AML-193 (cell line): ENCODE measurements at places on chromosomes 7 and 10.

DNA sequence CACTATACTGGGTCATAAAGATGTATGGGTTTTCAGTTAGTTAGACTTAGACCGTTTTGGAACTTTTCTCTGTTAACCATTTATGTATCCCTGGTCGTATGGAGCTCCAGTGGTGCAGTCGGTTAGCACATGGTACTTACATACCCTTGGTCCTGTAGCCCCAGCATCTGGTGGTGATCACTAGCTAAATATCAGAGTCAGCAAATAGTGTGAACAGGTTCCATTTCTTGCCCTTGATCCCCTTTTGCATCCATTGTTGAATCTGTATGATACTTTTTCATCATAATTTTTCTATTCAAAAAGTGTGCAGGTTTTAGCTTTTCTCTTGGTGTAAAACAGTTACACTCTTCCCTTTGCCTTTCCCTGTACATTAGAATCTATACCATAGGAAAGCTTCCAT is 15.9 kb downstream of the NIPSNAP2 start:
- no peak for DNase-seq

- no peak for DNase-seq
Observed at GRCh38 chr7:30911561-30911969, at the start of gene AQP1. AQP1 (plus strand) TSS chr7:30911853; CDS start chr7:30911910, 57 bp downstream.

DNA sequence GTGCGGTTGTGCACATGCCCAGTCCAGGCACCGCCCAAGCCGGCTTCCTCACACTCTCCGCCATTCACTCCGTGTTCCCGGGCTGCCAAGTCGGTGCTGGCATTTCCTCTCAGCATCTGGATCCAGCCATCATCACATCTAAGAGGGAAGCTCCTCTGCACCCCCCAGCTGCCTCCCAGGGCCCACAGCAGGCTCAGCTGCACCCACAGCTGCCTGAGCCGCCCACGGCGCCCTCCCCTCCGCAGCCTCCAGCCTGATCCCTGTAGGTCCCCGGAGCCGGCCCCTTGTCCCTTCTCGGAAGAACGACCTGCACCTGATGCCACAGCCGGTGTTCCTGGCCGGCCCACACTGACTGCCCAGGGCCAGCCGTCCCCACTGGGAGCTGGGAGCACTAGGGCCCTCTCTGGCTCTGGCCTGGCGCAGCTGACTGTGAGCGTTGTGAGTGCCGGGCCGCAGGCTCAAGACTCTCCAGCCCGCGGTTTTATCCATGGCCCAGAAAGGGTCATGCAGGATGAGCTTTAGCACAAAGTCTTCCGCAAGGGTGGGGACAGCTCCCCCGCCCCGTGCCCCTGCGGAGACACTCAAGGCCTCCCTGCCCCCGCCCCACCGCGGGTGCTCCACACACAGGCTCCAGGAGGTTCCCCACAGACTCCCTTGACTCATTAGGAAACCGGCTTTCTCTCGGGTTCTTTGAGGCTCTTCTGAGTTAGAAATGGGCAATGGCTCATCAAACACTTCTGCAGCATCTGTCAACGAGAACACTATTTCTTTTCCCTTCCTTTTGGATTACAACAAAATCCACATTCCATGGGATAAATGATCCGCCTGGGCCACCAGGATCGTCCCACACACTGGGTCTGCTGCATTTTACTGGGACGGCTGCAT is 31.2 kb downstream of the CFAP46 start:
- no peak for DNase-seq

GRCh38 chr10:8852546-8852945 is 798.1 kb downstream of the GATA3 start:
- DNase-seq = no peak

DNA sequence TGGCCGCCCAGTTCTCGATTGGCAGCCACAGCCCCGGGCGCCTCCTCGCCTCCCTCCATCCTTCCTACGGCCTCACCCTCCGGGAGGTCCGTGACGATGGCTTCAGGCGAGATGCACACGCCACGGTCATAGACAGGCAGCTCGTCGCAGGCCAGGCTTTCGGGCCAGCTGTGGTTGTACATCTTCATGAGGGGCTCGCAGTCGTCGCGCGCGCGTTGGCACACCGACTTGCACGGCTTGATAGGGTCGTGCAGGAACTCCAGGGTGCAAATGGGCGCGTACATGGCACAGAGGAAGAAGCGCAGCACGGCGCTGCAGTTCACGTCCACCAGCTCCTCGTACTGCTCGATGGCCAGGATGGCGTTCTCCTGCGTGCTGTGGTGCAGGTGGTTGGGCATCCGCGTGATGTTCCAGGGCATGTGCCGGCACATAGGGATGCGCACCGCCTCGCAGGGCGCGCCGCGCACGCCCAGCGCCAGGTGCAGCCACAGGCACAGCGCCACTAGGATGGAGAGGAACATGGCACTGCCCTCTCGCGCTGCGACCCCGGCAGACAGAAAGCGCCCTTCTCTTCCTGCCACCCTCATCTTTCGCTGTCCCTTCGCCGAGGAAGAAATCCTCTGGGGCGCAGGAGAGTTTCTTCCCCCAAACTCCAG is 472 bp downstream of the SFRP4 start:
- no peak for DNase-seq

DNA sequence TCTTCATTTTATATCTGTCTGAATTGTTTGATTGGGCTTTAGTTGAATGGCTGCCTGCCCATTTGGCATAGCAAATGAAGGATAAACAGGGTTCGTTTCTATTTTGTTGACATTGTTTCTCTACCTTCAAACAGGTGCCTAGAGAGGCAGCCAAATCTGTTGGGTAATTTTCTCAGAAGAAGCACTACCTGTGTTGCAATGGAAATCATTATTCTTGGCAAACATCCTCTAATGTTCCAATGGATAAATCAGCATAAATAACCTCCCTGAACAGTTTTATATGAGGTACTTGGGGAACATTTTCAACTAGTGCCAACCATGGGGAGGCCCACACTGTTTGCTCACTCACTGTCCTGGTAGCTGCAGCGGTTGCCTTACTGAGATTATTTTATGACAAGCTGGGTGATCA is 64.4 kb upstream of the PLPP4 start:
- no peak for DNase-seq

- peak; percentile 97 for DNase-seq
Observed at GRCh38 chr10:97400665-97401454, at the start of gene RRP12. RRP12 (minus strand) TSS chr10:97401340; CDS start chr10:97401231, 109 bp downstream.

- DNase-seq = peak; percentile 65
Observed at GRCh38 chr7:30329716-30330115, 45.3 kb downstream of the ZNRF2 start.

- DNase-seq = peak; percentile 82
Observed at GRCh38 chr10:11165591-11166543, 148.2 kb downstream of the CELF2 start.

GRCh38 chr10:107206833-107207232 is 42.3 kb upstream of the SORCS1 start:
- DNase-seq = no peak

DNA sequence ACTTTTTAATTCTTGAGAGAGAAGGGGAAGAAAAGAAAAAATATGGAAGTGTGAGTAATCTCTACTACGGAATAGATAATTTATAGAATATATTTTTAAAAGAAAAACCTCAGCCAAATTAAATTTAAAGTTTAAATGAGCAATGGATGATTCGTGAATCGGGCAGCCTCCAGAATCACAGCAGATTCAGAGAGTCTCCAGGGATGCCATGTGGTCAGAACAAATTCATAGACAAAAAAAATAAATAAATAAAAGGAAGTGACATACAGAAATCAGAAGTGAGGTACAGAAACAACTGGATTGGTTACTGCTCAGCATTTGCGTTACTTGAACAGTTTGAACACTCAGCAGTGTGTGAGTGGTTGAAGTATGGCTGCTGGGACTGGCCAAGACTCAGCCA is 53.0 kb downstream of the PHYHIPL start:
- no peak for DNase-seq

- no peak for DNase-seq
Observed at GRCh38 chr10:1788401-1788800, 51.1 kb upstream of the ADARB2 start.

DNA sequence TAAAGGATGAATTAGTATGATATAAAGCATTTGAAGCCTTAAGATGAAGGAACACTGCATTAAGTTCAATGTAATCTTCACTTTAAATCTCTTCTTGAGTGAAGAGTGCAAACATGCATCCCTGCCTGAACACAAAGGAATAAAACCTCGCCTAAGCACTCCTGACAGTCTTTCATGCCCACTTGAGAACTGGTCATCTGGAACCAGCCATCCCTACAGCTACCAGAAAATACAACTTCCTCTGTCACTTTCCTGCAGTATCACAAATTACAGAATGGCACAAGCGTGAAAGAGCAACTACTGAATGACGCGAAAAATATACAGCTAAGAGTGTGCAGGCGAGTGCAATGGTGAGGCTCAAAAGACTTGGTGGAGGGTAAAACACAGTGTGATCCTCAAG is 1079.9 kb downstream of the CNTNAP2 start:
- DNase-seq = no peak

GRCh38 chr7:47179812-47180515 is 401.9 kb downstream of the TNS3 start:
- DNase-seq = peak; percentile 15

- DNase-seq = no peak
Observed at GRCh38 chr7:5545222-5545914, 121.7 kb upstream of the TNRC18 start.

GRCh38 chr7:101684983-101685330 is 55.9 kb upstream of the MYL10 start:
- DNase-seq = no peak

- no peak for DNase-seq
Observed at GRCh38 chr10:116756277-116756676, 13.9 kb upstream of the HSPA12A start.

DNA sequence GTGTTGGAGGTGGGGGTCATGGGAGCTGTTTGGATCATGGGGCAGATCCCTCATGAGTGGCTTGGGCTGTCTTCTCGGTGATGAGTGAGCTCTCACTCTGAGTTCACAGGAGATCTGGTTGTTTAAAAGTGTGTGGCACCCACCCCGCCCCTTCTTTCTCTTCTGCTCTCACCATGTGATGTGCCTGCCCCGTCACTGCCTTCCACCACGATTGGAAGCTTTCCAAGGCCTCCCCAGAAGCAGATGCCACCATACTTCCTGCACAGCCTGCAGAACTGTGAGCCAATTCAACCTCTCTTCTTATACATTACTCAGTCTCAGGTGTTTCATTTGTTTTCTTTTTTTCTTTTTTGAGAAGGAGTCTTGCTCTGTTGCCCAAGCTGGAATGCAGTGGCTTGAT is 170.0 kb downstream of the PTPN20 start:
- DNase-seq = no peak

- DNase-seq = no peak
Observed at GRCh38 chr10:110759523-110759922, 112.2 kb upstream of the PDCD4 start.

DNA sequence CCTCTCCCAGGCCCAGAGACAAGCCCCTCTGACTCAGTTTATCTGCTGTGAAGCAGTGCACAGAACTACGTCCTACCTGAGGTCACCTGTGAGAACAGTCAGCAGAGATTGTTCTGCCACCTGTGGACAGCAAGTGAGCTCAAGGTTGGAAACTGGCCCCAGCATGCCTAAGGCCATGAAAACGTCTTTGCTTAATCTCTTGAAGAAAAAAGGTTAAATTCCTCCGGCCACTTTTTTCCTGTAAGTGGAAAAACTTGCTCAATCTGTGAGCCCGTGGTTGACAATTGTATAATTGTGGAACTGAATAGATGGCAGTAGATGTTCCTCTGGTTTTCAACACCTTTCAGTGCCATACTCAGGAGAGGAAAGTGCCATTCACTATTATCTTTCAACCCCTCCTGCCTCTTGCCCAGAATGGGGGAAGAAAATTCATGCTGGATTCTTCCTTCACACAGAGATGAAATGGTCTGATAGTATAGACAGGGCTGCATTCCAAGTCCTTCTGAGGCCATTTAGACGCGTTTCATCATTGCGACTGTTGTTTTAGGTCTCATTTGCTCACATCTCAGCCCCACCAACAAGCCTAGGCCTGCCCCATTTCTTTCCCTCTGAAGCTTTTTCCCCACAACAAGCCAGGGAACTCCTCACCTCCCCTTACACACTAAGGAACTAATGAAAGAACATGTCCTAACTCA is 292.9 kb downstream of the FZD1 start:
- DNase-seq = no peak

- peak; percentile 26 for DNase-seq
Observed at GRCh38 chr7:137454767-137455166, 111.2 kb upstream of the PTN start.

DNA sequence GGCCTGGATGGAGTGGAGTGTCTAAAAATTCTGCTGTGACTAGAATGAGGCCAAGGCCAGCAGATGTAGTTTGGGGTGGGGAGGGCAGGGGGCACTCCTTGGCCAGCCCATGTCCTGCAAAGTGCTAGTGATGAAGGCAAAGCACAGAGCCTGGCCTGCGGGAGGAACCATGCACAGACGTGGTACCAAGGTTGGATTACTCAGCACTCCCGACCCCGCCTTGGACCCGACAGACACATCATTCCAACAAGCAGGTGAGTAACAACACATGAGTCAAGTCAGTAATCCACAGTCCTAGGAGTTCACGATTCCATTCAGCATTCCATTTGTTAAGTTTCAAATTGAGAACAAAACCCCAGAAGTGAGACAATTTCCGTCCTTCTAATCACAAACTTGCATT is 317.3 kb downstream of the TCERG1L start:
- no peak for DNase-seq

DNA sequence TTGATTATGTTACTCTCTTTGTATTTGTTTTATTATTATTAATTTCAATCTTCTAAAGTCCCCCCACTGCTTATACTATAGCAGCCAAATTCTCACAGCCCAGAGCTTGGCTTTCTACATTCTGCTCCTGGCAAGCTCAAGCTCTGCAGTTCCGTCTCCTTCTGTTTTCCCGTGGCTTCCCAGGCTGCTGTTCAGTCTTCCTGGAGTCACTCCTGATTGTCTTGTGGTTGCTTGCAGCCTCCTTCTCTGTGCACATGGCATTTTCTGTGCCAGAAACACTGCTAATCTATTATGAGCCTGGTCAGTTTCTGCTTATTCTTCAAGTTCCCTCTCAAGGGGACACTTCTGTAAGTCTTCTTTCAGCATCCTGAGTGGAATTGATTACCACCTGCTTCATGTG is 533.7 kb upstream of the IGFBP3 start:
- DNase-seq = no peak

- DNase-seq = no peak
Observed at GRCh38 chr7:106681815-106682495, 21.0 kb upstream of the CCDC71L start.

- DNase-seq = no peak
Observed at GRCh38 chr7:55486192-55486590, 86.1 kb downstream of the VOPP1 start.

GRCh38 chr10:111392159-111392558 is 315.3 kb downstream of the ADRA2A start:
- DNase-seq = no peak

DNA sequence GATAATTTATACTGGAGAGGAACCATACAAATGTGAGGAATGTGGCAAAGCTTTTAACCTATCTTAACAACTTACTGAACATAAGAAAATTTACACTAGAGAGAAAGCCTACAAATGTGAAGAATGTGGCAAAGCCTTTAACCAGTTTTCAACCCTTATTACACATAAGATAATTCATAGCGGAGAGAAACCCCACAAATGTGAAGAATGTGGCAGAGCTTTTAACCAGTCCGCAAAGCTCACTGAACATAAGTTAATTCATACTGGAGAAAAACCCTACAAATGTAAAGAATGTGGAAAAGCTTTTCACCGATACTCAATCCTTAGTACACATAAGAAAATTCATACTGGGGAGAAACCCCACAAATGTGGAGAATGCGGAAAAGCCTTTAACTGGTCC is 37.9 kb downstream of the ZNF138 start:
- no peak for DNase-seq

- no peak for DNase-seq
Observed at GRCh38 chr7:158350166-158350900, 237.3 kb downstream of the PTPRN2 start.
